Pancreas (tissue), 10 donors: ENCODE measurements at places on chromosomes 6 and 20. TPM values are rescaled to one million over a fixed set of nuclear protein-coding genes. Genes with fewer than 3 reads are reported as not detected.

Gene MEP1A
- 0.34 TPM for polyA plus RNA-seq

Gene LHFPL5
- 2.0 TPM for polyA plus RNA-seq

Gene SMOC2
- polyA plus RNA-seq = 4.7 TPM

Gene C6orf58
- 0.23 TPM for polyA plus RNA-seq

Gene ECT2L
- polyA plus RNA-seq = not detected

Gene RBM24
- polyA plus RNA-seq = 0.38 TPM

Gene PTCRA
- not detected for polyA plus RNA-seq

Gene PARD6B
- polyA plus RNA-seq = 3.1 TPM

Gene CNR1
- polyA plus RNA-seq = 0.96 TPM

Gene PPP1R16B
- polyA plus RNA-seq = 1.2 TPM

Gene BTBD9
- 2.2 TPM for polyA plus RNA-seq

Gene SEMG1
- polyA plus RNA-seq = not detected

Gene ITPA
- polyA plus RNA-seq = 90.4 TPM

Gene PI3
- polyA plus RNA-seq = 0.40 TPM

Gene ACSS1
- 43.7 TPM for polyA plus RNA-seq

Gene GABRR1
- polyA plus RNA-seq = not detected
